Activated B cell treated with CpG ODN at 0.5 μM for 24 hours (primary cell): ENCODE measurements at places on chromosomes 3 and 15.

- no peak for DNase-seq
These were observed 27.7 kb upstream of the P4HTM start for GRCh38 chr3:48962340-48962739.

DNA sequence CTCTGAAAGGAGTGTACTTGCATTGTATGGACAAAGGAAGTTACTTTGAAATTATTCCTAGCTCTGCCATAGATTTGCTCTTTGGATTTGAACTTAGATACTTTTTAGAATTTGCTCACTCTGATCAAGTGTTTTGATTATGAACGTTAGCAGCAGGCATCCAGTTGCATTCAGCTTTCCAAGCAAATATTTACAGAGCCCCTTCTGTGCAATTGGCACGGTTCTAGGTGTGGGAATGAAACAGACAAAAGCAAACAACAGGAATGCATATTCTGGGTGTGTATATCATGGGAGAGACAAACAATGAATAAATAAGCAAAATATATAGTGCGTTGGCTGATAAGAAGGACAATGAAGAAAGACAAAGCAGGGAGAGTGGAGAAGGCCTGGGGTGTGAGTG is 125.5 kb upstream of the ADAMTS9 start:
- no peak for DNase-seq

- no peak for DNase-seq
These were observed 7.5 kb upstream of the ST6GAL1 start for GRCh38 chr3:186922790-186923189.

GRCh38 chr3:196965112-196965803 is 3.4 kb downstream of the PIGZ start:
- DNase-seq = no peak

DNA sequence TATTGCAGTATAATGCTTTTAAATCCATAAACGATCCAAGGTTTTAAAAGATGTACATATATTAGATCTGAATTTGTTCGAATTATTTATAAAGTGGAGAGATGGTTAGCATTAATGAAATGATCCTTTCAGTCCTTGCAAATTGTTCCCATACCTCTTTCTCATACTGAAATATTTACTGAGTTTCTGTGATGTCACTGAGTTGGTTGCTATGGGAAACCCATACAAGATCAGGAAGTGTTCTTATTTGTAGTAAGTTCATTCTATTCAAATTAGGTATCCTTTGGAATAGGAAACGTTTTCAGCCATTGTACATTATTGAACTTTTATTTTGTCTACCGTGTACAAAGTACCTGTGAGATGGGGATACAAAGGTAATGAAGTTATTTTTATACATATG is 73.2 kb upstream of the CHL1 start:
- DNase-seq = no peak

- no peak for DNase-seq
These were observed 573 bp upstream of the CEP152 start for GRCh38 chr15:48811325-48811958.

- no peak for DNase-seq
These were observed 16.6 kb downstream of the AQP9 start for GRCh38 chr15:58154769-58155168.

- no peak for DNase-seq
These were observed 231.3 kb upstream of the SATB1 start for GRCh38 chr3:18656410-18656809.

GRCh38 chr3:138296639-138297038 is 33.0 kb downstream of the NME9 start:
- DNase-seq = no peak

DNA sequence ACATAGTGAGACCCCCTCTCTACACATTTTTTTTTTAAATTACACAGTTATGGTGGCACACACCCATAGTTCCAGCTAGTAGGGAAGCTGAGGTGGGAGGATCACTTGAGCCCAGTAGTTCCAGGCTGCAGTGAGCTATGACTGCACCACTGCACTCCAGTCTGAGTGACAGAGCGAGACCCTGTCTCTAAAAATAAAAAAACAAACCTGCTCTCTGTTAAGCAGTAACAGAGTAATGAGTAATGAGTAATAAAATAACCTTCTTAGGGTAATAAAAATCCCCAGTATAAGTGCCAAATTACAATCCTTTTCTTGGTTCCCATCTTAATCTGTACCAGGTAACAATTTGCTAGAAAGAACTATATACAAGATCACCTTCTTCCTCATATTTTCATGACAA is 65.9 kb upstream of the PLXND1 start:
- no peak for DNase-seq
